ENCODE measurements at places on chromosomes 6 and 20.

GRCh38 chr6:166056637-166057036 is 111.0 kb downstream of the TBXT start:
- DNase-seq: no peak

GRCh38 chr20:46826343-46826984 is 68.2 kb upstream of the EYA2 start:
- no peak for DNase-seq

DNA sequence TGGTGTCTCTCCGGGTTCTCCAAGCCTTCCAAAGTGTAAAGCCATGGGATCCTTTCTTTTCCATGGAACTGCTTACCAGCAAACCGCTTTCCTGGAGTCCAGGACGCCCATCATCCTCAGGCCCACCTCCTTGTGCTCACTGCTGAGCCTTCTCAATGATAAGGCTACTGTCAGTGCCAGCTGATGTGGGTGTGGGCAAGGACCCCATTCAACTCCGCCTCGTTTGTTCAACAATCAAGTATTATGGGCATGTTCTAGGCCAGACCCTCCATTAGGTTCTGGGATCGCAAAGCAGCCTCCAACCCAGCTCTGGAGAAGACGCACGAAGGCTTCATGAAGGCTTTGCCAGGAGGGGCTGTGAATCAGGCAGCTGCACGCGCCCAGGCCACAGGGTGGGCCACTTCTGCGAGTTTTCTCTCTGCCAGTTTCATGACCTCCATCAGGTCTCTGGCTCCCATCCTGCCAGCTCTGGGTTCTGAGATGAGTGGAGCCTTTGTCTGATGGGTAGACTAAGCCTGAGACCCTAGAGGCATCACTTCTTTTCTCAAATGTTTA is 177.1 kb downstream of the MRPL14 start:
- DNase-seq: no peak

- peak; percentile 76 for DNase-seq
Observed at GRCh38 chr6:108565091-108565766, 4.5 kb downstream of the FOXO3 start.

DNA sequence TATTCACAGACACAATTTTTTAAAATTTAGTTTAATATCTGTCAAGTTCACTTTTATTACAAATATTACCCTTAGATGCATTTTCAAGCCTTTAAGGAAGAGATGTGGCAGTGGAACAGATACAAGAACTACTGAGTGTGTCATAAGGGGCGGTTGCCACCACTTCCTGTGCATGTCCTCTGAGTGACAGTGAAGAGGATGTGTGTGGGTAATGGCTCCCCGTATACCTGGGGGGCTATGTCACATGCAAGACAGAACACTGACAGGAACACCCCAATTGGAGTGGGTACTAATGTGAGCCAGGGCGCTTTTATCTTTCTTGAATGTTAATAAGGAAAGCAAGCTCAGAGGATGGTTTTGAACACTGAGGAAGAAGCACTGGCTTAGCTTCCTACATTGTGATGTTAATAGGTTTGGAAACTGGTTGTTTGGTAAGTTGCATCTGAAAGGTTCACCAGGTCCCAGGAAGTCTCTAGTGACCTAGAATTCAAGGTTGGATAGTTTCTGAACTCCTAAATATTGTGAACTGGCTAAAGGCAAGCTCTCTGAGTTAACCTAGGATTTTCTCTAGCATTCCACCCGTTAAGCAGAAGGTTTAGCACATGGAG is 83.4 kb upstream of the ASF1A start:
- peak; percentile 79 for DNase-seq

- DNase-seq: no peak
Observed at GRCh38 chr6:53585208-53585900, 40.5 kb upstream of the GCLC start.

- DNase-seq: no peak
Observed at GRCh38 chr20:12331236-12331635, 413.5 kb downstream of the BTBD3 start.

DNA sequence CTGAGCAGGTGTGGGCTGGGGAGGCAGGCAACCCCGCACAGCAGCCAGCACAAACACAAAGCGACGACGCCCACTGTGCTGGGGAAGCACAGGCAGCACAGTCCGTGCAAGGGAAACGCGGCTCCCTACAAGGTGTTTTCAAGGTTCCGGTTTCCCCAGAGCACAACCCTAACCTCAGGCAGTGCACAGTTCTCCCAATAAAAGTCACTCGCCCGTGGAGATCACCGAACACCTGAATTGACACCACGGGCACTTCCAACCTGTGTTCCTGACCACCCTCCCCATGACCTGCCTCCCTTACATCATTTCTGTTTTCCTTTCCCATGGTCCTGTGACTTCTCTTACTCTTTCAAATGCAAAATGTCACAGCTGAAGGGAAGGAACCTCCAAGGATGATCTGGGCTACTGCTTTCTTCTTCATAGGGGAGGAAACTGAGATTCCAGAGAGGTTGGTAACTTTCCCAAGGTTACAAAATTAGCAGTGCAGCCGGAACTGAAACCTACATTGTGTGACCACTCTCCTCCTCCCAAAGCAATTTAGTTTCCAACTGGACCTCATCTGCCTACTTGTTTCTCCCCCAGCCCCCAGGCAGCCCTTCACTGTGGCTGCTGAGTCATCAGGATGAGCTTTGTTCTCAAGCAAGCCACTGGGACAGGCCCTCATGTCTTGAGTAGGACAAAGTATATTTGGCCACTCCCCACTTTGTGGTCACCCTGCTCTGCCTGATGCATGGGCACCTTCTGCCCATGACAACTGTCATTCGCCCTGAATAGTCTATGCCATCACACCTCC is 125.3 kb downstream of the ATXN1 start:
- DNase-seq: no peak

- peak; percentile 51 for DNase-seq
Observed at GRCh38 chr6:53335224-53335994, 13.3 kb downstream of the ELOVL5 start.

DNA sequence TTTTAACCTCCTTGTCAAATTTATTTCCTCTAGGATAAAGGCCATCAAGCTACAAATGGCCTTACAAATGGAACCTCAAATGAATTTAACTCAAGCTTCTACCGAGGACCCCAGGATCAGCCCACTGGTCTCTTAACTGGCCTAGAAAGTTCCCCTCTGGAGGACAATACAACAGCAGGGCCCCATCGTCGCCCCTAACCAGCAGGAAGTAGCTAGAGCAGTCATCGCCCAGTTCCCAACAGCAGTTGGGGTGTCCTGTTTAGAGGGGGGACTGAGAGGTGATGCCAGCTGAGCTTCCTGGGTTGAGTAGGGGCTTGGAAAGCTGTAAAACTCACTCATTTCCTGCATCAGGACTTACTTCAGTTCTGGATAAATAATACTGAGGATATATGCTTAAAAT is 25.6 kb downstream of the CEP85L start:
- no peak for DNase-seq

GRCh38 chr6:150765067-150765764 is 100.3 kb upstream of the MTHFD1L start:
- DNase-seq: no peak

- no peak for DNase-seq
Observed at GRCh38 chr6:122412001-122412400, 12.5 kb downstream of the HSF2 start.

DNA sequence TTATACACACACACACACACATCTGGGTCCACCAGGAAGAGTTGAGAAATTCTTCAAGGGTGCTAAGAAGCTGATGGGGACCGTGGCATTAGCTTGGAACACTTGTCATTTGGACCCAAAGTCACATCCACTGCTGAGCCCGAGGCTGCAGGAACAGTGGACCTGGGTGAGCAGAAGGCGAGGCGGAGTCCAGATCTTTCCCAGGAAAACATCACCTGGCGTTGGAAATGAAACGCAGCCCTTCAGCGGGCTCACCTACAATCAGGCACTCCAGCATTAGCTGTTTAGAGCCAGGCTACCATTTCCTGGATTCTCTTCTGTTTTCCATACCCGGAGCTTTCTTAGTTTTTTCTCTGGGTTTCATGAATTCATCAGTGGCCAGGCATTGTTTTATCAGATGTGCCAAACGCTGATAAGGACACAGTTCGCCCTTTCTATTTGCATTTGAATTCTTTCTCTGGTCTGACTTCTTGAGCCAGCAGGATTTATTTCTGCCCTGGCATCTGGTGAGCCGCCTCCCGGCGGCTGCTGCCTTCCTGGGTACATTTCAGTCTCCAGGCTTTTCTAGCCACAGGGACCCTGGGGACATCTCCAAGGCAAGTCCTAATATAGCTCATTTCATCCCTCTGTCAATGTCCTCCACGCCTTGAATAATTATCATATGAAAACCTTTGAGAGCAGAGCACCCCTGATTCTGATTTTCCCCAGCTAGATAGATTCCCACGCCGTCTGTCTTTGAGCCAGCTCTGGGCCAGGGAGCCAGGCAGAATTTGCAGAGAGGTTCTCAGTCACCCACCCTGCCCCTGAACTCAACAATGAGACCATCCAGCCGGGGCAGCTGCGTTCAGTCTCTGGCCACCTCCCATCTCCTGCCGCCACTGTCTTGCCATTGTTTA is 170.9 kb downstream of the TTLL2 start:
- no peak for DNase-seq

GRCh38 chr6:12814015-12814414 is 97.4 kb downstream of the PHACTR1 start:
- no peak for DNase-seq

- DNase-seq: no peak
Observed at GRCh38 chr6:31368461-31368860, 11.5 kb upstream of the HLA-B start.

DNA sequence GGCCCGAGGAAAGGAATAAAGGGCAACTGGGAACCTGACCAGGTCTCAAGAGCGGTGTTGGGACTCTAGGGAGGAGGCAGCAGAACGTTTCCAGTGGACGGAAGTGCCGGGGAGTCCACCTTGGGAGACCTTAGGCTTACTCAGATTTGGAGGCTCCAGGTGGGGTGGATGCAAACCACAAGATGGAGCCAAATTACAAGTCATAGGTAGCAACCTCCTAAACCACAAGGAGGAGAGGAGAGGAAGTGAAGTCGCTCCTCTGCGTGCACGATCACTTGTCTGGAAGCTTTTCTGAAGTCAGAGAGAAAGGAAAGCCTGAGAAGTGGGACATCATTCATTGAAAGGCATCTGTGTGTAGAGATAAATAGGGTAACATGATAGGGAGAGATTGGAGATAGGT is 9.3 kb downstream of the HLA-DOA start:
- DNase-seq: peak; percentile 72

DNA sequence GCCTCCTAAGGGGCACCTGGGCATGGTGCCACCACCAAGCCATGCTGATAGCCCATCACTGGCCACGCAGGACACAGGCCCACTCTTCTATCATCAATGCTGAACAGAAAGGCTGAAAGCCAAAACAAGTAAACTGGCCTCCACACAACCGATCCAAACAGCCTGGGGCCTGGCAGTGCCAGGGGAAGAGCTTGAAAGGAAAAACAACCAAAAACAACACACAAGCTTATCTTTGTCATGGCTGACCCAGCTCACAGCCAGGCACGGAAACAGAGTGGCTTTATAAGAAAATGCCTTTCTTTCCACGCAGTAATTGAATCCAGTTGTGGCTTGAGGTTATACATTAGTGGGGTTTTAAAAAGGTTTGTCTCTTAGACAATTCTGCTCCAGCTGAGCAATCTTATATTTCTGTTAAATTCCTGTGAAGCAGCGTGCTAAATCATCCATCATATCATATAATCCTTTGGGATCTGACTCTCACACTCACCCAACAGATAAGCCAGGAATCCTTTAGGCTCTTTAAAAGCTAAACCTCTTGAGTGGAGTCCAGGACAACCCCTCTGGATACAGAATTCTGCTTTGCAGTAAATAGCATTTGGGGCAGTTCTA is 65.4 kb upstream of the SLC22A16 start:
- DNase-seq: no peak

GRCh38 chr20:14761903-14762302 is 424.5 kb upstream of the FLRT3 start:
- no peak for DNase-seq

DNA sequence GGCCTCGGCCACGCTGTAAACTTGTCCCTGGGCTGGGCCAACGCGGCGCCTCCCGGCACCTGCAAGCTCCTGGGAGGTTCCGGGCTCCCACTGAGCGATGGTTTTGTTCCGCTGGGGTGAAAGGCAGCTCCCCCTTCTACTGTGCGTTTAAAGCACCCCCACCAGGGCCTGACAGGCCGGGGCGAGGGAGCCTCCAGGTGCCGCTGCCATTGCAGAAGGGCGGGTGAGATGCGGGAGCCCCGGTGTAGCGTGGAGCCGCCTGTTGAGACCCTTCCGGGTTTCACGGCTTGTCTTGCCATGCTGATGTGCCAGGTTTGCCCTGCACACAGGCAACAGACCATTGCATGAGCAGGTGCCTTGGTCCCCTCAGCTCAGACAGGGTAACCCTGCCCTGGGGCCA is 2.9 kb downstream of the COL20A1 start:
- DNase-seq: no peak

GRCh38 chr20:58199469-58199868 is 29.0 kb downstream of the ANKRD60 start:
- no peak for DNase-seq

DNA sequence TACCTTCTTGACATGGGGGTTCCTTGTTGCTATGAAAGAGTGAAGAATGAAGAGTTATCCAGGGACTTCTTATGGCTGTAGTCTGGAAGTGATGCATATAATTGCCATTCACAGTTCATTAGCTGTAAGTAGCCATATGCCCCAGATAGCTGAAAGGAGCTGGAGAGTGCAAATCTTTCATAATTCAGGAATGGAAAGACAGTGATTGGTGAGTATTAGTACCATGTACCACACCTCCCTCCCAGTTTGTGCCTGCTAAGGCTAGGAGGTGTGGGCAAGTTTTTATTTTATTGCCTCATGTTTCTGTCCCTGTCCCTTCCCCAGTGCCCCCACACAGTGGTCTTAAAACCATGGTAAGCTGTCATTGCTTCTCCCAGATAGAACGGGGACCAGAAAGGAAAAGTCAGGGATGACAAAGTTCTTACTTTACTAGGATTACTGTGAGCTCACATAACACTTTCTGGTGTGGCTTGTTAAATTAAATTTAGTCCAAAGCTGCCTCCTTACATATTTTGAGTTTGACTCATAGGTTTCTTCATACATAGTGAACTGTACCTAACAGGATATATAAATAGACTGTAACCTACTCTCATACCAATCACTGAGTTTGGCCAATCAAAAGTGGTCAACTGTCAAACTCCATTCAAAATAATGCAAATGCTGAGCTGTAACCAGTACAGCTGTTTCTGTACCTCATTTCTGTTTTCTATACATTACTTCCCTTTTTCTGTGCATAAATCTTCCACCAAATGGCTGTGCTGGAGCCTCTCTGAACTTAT is 119.4 kb downstream of the RFPL4B start:
- DNase-seq: peak; percentile 11

DNA sequence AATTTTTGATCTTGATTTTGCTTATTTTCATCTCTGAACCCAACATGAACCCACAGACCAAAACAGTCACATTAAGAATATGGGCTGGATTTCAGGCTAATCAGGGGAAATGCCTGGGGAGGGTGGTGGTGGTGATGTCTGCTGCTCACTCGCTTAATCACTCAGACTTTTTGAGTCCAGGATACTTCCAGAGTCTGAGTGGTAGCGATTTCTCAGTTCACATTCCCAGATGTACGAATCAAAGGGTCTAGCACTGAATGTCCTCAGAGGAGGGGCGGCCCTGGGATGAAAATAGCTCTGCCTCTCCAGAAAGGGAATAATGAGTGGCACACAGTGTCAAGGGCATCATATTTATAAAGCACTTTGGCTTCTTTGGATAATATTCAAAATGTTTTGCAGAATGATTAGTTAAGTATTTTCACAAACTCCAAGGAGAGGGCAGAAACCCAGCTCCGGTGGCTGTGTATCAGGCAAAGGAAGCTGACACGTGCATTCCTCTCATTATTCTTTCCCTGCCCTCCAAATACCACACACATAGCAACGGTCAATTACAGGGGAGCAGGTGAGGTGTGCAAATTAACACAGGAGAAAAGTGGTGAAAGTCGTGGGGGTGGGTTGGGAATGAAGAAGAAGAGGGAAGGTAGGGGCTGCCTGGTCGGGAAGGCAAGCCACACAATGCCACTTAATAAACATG is 345.2 kb upstream of the RSPO3 start:
- DNase-seq: no peak
